Posterior vena cava (tissue), 2 donors: ENCODE measurements at places on chromosomes 16 and 17. TPM values are rescaled to one million over a fixed set of nuclear protein-coding genes. Genes with fewer than 3 reads are reported as not detected.

KREMEN2 gene
- total RNA-seq: not detected

TP53TG3C gene
- not detected for total RNA-seq

SYNGR3 gene
- 0.83 TPM for total RNA-seq

C16orf92 gene
- total RNA-seq: not detected

KDM6B gene
- 21.0 TPM for total RNA-seq

BIRC5 gene
- 1.7 TPM for total RNA-seq

MARVELD3 gene
- total RNA-seq: not detected

EPX gene
- not detected for total RNA-seq

SOCS3 gene
- total RNA-seq: 47.4 TPM

CHST4 gene
- not detected for total RNA-seq

UBALD1 gene
- total RNA-seq: 15.6 TPM

DCXR gene
- total RNA-seq: 52.1 TPM

ABCC3 gene
- total RNA-seq: 13.1 TPM

SDR42E2 gene
- total RNA-seq: not detected

FOXN1 gene
- not detected for total RNA-seq

PYCARD gene
- total RNA-seq: 13.0 TPM

ESRP2 gene
- not detected for total RNA-seq

SMG1 gene
- 71.7 TPM for total RNA-seq

ITGAD gene
- total RNA-seq: 0.24 TPM

SLC12A3 gene
- not detected for total RNA-seq

HS3ST3A1 gene
- 0.24 TPM for total RNA-seq

C16orf96 gene
- 0.10 TPM for total RNA-seq

STAC2 gene
- 1.2 TPM for total RNA-seq

SYT17 gene
- 2.8 TPM for total RNA-seq

STH gene
- not detected for total RNA-seq

CMTM4 gene
- 14.8 TPM for total RNA-seq

TBC1D28 gene
- total RNA-seq: not detected

ZNF598 gene
- total RNA-seq: 29.4 TPM

MAPT gene
- total RNA-seq: 5.7 TPM

KRTAP9-2 gene
- not detected for total RNA-seq

PHF23 gene
- total RNA-seq: 27.5 TPM

FMNL1 gene
- total RNA-seq: 28.2 TPM

TMIGD1 gene
- total RNA-seq: not detected

RDM1 gene
- total RNA-seq: not detected

RNF222 gene
- total RNA-seq: not detected

CASKIN1 gene
- total RNA-seq: 0.05 TPM

CDRT15L2 gene
- total RNA-seq: not detected

CRYBA1 gene
- not detected for total RNA-seq

CACNA1H gene
- total RNA-seq: 67.3 TPM

NME1 gene
- total RNA-seq: 48.8 TPM

ERN1 gene
- total RNA-seq: 18.6 TPM

FLYWCH2 gene
- total RNA-seq: 16.0 TPM

SLC16A6 gene
- 1.7 TPM for total RNA-seq

MYO1C gene
- total RNA-seq: 270 TPM

NXN gene
- total RNA-seq: 46.3 TPM

TMC7 gene
- total RNA-seq: 1.2 TPM

NUP93 gene
- total RNA-seq: 54.7 TPM

CCDC200 gene
- total RNA-seq: not detected

RBFOX1 gene
- total RNA-seq: not detected

VPS35 gene
- total RNA-seq: 78.7 TPM

NTN1 gene
- 6.9 TPM for total RNA-seq

HERPUD1 gene
- total RNA-seq: 106 TPM

WNT3 gene
- total RNA-seq: 0.32 TPM

LITAFD gene
- total RNA-seq: not detected

GPR142 gene
- not detected for total RNA-seq

SPIRE2 gene
- 0.33 TPM for total RNA-seq
